Smooth muscle cell of the pulmonary artery (primary cell): ENCODE measurements at places on chromosomes 2 and 18. TPM values are rescaled to one million over a fixed set of nuclear protein-coding genes. Genes with fewer than 3 reads are reported as not detected.

The ALPG gene
- total RNA-seq = not detected in 2 replicates

The LIMS4 gene
- 3.1 and 9.4 TPM in 2 replicates for total RNA-seq

The FAM124B gene
- total RNA-seq = under 0.01 and 0.33 TPM in 2 replicates

The CCDC142 gene
- 24.4 and 28.1 TPM in 2 replicates for total RNA-seq
